ENCODE measurements at places on chromosomes 2 and 18. TPM values are rescaled to one million over a fixed set of nuclear protein-coding genes. Genes with fewer than 3 reads are reported as not detected.

The ANKRD30B gene
- total RNA-seq, result not detected

The SPP2 gene
- total RNA-seq, result not detected

The LOXHD1 gene
- not detected for total RNA-seq

The VWA3B gene
- not detected for total RNA-seq

The ERBB4 gene
- under 0.01 TPM for total RNA-seq

The STRADB gene
- 17.5 TPM for total RNA-seq

The MYO7B gene
- 0.46 TPM for total RNA-seq

The DNER gene
- total RNA-seq, result under 0.01 TPM
